SK-MEL-5 (cell line): ENCODE measurements at places on chromosomes 7 and 10.

- DNase-seq = no peak
These were observed 739.5 kb downstream of the SORCS1 start for GRCh38 chr10:106424981-106425380.

GRCh38 chr7:28458732-28459131 lies 46.4 kb downstream of the CREB5 start:
- peak; percentile 34 for DNase-seq

GRCh38 chr10:128109707-128110106 lies 16.5 kb downstream of the MKI67 start:
- no peak for DNase-seq

DNA sequence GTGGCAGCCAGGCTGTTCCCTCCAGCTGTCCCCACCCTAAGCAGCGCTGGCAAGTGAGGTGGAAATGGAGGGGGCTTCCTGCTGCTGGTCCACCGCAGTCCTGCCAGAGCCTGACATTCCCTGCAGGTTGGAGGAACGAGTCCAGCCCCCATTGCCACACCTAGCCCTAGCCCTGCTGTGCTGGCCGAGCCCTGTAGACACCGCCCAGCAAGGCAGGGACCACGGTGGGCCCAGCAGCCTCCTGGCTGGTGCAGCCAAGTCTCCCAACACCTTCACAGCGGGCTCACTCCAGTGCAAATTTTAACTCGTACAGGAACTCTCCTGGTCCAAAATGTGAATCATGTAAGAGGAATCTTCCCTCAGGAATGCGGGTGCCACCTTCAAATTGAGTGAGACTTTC lies 116.3 kb downstream of the PAXIP1 start:
- no peak for DNase-seq

DNA sequence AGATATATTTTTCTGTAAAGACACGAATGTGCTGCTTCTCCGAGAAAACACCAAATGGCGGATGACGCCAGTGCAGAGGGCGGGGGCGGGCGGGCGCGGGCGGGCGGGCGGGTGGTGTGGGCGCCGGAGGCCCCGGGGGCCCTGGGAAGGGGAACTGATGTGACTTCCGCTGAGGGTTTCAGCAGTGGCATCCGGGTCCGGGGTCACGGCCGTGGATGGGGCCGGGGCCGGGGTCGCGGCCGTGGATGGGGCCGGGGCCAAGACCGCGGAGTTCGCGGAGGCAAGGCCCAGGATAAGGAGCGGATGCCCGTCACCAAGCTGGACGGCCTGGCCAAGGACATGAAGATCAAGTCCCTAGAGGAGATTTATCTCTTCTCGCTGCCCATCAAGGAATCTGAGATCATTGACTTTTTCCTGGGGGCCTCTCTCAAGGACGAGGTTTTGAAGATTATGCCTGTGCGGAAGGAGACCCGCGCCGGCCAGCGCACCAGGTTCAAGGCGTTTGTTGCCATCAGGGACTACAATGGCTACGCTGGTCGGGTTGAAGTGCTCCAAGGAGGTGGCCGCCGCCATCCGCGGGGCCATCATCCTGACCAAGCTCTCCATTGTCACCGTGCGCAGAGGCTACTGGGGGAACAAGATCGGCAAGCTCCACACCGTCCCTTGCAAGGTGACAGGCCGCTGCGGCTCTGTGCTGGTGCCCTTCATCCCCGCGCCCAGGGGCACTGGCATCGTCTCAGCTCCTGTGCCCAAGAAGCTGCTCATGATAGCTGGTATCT lies 20.3 kb upstream of the IGF2BP3 start:
- DNase-seq = no peak

GRCh38 chr10:30832001-30832748 lies 199.5 kb downstream of the ZNF438 start:
- no peak for DNase-seq

DNA sequence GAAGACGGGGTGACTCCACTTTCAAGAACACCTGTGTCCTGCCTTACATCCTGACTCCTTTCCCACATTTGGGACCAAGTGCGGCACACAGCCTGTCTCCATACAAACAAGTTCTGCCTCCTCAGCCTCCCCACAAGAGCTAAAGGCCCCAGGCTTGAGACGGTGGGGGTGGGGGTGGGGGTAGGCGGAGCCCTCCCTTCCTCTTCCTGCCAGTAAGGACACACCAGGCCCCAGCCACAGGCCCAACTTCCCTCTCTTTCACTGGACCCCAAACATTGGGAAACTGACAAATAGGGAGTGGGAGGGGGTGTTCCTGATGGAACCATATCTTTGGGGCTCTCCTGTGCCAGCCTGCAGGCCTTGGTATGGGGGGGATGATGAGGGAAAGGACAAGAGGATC lies 4.6 kb downstream of the CDK5 start:
- no peak for DNase-seq

- no peak for DNase-seq
These were observed 139.0 kb downstream of the TACC2 start for GRCh38 chr10:122127943-122128342.

- DNase-seq = no peak
These were observed 134.7 kb downstream of the MGMT start for GRCh38 chr10:129601737-129602136.

DNA sequence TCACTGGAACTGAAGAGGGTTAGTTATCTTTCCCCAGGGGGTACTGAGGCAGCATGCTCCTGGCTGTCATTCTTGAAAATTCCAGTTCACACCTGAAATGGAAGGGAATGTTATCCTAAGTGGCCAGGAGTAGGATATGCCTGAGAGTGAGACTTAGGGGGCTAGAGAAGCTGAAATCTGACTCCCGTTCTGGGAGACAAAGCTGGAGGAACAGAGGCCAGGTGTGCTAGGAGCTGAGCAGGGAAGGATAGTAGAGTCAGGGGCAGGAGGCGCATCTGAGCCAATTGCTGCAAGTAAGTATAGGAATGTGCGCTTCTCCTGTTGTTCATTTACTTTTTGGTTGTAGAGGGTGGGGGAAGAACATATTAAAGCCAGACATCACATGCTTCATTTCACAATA lies 58.1 kb upstream of the KIAA1217 start:
- no peak for DNase-seq

DNA sequence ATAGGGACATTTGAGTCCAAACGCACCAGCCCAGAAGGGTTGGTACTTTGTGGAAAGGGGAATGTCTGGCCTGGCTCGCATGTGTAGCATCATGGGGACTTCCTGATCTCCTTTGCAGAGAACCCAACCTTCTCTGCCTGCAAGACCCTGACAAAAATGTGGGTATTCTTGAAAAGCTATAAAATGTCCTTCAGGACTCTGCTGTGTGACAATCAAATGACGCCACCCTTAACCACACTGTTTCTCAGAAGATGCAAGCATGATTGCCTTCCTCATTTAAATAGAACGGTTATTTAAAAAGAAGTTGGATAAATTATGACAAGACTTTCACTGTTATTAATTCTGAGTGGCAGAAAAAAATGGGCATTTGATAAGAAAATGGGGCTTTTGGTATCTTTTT lies 15.1 kb upstream of the GPR15LG start:
- DNase-seq = no peak

DNA sequence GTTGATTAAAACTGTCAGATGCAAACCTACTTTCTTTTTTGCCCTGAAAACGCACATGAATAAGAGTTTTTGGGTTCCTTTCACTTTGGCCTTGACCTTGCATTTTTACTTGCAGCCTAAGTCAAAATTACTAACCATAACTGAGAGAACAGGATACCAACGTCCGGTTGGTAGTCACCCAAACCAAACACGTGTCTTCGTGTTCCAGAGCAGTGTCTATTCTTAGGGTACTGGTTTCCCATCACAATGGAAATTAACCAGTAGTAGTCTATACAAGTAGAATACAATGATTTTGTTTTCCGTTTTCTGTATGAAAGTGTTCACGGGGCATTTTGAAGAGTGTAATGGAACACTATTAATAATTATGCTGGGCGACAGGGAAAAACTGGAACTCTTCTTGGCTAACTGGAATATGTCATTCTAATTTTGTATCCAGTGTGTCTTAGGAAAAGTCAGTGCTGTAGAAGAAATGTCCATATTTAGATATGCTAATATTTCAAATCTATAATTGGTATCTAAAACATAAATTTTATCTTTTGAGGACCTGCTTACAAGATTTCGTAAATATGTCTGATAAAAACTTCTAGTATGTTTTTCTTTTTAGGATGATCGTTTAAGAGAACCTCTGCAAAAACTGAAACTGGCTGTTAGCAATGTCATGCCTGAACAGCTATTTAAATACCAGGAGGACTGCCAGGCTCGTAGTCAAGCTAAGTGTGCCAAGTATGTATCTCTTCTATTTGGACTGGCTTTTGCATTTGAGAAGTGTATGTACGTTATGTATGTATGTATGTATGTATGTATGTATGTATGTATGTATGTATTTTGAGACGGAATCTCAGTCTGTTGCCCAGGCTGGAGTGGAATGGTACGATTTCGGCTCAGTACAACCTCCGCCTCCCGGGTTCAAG lies 40.9 kb downstream of the UBN2 start:
- DNase-seq = no peak

GRCh38 chr10:18988338-18988737 lies 60.3 kb upstream of the MALRD1 start:
- DNase-seq = no peak

DNA sequence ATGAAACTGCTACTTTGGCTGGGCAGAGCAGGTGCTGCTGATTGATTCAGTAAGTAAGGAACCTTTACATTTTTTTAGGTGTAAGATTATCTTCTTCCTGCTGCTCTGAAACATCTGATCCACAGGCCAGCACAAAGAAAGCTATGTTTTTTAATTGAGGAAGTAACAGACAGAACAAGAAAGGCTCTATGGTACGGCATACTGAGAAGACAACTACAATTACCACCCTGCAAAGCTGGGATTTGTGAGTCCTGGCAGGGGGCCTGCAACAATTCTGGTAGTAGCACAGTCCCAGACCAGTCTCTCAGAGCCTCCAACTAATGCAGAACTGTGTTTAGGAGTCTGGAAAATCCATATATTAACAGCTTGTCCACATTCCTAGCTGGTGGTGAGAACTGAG lies 103.0 kb upstream of the LRRTM3 start:
- DNase-seq = peak; percentile 44

GRCh38 chr10:60155099-60155877 lies 234.4 kb downstream of the ANK3 start:
- no peak for DNase-seq

DNA sequence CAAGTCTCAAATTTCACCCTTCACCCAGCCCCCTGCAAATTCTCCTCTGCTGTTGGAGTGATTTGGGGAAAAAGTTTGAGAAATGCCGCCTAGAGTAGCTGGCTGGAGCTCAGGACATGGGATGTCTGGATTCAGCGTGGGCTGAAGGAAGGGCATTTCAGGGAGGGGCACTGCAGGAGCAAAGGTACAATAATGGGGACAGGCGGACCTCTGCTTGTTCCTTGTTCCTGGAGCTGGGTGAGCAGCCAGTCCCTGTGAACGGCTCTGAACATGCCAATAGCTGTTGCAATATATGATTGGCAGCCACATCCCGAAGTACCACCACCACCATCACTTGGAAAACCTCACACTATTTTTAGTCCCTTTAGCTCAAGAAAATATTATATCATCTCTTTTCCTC lies 23.4 kb downstream of the ADRA2A start:
- DNase-seq = no peak

DNA sequence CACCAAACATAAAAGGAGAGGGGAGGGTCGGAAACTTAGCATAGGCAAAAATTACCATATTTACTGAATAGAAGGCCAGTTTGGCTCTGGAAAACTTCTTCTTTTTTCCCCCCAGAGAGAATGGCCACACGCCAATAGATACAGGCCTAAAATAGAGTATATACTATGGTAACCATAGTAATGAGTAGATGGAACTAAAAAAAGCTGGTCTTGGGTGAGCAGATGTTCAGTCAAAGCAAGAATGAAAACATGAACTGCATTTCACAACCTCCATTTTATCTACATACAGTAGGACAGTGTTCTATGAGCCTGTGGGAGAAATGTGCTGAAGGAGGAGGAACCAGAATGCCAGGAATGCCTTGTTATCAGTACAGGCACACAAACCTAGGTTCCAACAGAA lies 141.7 kb upstream of the SEMA3A start:
- DNase-seq = peak; percentile 45

GRCh38 chr7:141630621-141631020 lies 71.3 kb downstream of the DENND11 start:
- no peak for DNase-seq

GRCh38 chr7:5755704-5756504 lies 25.6 kb downstream of the RNF216 start:
- DNase-seq = peak; percentile 37

GRCh38 chr7:85699482-85699881 lies 512.6 kb upstream of the SEMA3D start:
- peak; percentile 45 for DNase-seq

- peak; percentile 56 for DNase-seq
These were observed 45.2 kb upstream of the BHLHA15 start for GRCh38 chr7:98165827-98166667.

DNA sequence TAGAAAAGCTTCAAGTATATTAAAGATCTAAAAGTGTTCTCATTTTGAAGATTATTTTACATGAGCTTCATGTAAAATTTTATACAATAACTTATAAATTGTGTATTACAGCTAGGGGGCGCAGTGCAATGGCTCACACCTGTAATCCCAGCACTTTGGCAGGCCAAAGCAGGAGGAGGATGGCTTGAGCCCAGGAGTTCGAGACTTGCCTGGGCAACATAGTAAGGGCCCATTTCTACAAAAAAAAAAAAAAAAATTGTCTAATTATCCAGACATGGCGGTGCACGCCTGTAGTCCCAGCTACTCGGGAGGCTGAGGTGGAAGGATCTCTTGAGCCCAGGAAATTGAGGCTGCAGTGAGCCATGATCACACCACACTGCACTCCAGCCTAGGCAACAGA lies 16.6 kb downstream of the ACBD5 start:
- peak; percentile 56 for DNase-seq

- no peak for DNase-seq
These were observed 46.4 kb downstream of the KIAA1217 start for GRCh38 chr10:24255115-24255880.

DNA sequence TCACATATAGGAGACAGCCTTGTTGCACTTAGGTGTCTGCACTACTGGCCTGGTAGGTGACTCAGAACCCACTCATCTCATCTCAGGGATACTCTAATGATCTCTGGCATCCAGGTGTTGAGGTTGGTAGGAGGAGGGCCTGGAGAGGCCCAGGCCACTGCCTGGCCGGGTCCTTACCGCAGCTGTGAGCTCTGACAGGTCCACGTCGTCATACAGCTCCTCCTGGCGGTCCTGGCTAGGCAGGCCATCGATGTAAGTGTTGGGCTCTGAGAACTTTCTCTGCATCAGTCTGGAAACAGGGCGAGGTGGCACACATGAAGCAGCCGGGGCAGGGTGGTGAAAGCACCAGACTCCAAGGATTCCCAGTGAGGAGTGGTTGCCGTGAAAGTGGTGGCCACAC lies 62.1 kb downstream of the VWA2 start:
- DNase-seq = peak; percentile 14

- no peak for DNase-seq
These were observed 37.0 kb upstream of the CCSER2 start for GRCh38 chr10:84291384-84291783.
